ENCODE measurements at places on chromosomes 5 and 9.

- DNase-seq: no peak
Measured at GRCh38 chr5:95858023-95858461, 35.5 kb upstream of the GLRX start.

DNA sequence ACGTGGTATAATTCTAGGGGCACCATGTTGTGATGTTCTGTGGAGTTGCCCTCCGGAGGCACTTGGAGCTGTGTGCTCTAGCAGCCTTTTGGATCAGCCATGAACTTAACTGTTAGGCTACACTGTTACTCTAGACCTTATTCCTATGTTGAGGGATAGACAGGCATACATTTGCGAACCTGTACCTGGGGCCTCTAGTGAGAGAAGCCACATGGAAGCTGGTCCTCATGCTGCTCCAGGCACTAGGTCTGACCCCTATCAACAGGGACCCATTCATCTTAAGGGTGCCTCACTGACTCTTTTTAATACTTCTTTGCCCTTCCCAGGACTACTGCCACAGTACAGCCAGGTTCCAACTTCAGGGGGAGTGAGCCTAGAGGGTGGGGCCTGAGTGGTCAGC, 594.8 kb downstream of the RAB3C start:
- DNase-seq: no peak

DNA sequence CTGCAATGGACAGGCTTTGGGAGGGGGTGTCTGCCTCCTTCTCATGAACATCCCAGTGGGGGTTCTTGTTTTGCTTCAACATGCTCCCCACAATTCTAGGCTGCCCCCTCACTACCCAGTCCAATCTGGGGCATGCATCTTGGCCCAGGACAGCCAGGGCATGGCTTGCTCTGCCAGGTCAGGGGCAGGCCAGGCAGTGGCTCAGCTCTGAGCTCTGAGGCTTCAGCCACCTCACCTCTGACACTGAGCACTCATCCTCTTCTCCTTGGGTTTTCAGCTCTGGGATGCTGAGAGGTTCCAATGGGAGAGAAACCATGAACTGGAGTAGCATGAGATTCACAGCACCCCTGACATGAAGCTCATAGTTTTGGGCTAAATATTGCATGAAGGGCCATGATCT, 11.8 kb downstream of the SLC25A48 start:
- DNase-seq: peak; percentile 14

DNA sequence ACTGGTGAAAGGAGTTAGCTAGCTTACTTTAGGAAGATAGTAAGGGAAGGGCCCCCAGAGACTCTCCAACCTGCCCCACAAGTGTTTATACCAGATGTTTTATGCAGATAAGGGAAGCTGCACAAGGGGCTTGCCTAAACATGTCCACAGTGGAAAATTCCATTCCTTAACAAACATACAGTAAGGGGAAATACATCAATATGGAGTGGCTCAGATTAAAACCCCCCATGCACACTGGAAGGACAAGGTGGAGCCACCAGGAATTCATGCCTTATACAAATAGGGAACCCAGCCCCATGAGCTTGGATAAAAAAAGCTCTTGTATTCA, 106.3 kb upstream of the GPBP1 start:
- no peak for DNase-seq

DNA sequence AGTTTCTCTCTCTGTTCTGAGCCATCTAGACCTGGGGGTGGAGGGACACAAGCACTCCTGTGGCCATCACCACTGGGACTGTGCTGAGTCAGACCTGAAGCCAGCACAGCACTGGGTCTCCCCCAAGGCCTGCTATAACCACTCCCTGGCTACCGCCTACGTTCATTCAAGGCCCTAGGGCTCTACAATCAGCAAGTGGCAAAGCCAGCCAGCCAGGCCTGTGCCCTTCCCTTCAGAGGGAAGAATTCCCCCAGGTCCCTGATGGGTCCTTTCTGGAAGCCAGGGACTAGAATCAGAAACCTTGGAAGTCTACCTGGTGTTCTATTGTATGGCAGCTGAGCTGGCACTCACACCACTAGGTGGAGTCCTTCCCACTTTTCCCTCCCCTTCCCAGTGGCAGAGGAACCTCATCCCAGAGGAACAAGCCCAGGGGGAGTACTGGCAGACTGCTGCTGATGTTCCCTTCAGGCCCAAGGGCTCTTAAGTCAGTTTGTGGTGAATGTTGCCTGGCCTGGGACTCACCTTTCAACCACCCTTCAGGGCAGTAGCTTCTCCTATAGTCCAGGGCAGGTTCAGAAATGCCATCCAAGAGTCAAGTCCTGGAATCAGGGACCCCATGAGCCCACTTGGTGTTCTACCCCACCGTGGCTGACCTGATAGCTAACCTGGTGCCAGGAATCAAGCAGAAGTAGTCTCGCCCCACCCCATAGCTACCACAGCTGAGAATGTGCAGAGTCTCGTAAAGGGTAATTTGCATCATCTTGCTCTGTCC, 20.0 kb downstream of the JMY start:
- DNase-seq: peak; percentile 73

GRCh38 chr9:98644011-98644410, 64.7 kb downstream of the GABBR2 start:
- DNase-seq: no peak

DNA sequence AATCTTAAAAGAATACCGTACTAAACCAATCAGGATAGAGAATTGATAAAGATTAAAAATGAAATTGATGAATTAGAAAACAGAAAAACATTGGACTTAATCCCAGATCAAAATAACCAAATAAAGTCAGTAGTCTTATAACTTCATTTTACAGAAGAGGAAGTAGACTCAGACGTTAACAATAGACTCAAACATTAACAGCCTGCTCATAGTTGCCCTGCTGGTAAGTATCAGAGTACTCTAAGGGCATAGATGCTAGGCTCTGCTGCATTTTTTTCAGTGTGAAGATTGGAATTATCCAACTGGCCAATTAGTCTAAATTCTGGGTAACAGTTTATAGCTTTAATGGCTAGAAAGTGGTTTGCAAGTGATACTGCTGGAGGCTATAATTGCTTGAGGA, 42.9 kb downstream of the ADGRV1 start:
- DNase-seq: no peak

- no peak for DNase-seq
Measured at GRCh38 chr5:62942384-62942783, 363.8 kb downstream of the LRRC70 start.

DNA sequence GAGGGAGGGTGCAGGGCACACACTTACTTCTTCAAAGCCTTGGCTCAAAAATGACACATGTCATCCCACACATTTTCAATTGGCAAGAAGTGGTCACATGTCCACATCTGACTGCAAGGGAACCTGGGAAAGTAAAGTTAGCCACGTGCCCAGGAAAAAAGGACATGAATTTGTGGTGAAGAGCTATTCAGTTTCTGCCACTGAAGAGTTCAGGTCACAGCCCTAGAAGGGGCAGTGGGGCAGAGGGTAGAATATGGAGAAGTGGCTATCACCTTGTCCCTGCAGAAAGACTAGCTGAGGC, 1.9 kb upstream of the RGS14 start:
- DNase-seq: no peak

DNA sequence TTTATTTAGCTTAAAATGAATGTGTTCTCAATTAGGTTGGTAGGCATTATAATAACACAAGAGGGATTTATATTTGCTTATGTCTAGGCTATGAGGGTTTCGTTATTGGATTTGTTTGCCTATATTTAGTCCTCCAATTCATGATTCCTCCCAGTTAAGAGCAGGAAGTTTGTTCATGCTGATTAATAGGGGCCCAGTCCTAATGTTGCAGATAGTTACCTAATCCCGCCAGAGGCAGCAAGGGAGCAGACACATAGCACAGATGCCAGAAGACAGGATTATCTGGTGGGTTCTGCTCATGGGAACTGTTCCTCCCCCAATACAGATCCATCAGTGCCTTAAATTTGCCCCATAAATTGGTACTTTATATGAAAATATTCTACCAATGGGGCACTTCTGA, 100.8 kb upstream of the TLE4 start:
- DNase-seq: no peak

GRCh38 chr5:93330506-93330905, 250.5 kb downstream of the NR2F1-AS1 start:
- DNase-seq: no peak

- DNase-seq: no peak
Measured at GRCh38 chr5:173718469-173718868, 102.0 kb upstream of the BOD1 start.

DNA sequence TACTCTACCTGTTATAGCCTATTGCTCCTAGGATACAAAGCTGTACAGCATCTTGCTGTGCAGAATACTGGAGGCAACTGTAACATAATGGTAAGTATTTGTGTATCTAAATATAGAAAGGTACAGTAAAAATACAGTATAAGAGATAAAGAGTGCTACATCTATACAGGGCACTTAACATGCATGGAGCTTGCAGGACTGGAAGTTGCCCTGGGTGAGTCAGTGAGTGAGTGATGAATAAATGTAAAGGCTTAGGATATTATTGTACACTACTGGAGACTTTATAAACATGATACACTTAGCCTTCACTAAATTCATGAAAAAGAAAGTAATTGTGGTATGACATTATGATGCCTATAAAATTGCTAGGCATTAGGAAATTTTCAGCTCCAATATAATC, 65.5 kb upstream of the OSMR start:
- DNase-seq: no peak

GRCh38 chr5:136062366-136063274, 33.8 kb downstream of the TGFBI start:
- no peak for DNase-seq

DNA sequence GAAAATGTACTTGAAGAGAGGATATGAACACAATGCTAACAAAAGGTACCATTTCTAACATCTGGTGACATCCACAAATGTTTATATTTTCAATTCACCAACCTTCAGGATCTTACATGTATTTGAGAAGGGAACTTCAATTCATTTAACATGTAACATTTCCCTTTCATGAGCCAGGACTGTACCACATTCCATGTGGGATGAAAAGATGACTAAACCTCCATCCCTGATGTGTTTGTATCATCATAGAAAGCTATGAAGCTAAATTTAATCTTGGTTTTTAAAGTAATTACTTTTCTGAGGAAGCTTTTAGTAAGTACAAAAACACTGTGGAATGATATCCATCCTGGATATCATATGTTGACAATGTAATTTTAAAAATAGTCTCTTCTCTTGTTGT, 78.2 kb upstream of the GNA14 start:
- no peak for DNase-seq

DNA sequence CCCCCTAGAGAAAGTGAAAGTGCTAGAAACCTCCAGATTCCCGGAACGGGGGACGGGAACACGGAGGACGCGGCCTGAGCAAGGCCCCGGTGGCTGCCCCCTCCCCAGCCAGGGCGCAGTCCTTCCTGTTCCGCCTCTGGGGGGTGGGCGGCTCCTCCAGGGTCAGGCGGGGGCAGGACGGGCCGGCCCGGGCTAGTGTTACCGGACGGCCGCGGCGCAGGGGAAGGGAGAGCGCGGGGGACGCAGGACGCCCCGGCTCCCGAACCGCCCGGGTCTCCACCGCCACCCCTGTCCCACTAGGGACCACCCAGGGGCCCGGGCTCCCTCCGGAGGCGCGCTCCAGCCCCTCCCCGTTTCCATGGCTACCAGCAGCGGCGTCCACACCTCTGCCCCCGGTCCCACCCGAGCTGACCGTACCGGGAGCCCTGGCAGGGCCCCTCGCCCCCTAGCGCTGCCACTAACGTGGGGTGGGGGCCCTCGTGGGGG, 579 bp downstream of the SLC12A7 start:
- DNase-seq: no peak

- DNase-seq: no peak
Measured at GRCh38 chr9:20200991-20201431, 412.2 kb upstream of the SLC24A2 start.

GRCh38 chr5:179795863-179796833, 2.4 kb downstream of the LTC4S start:
- peak; percentile 86 for DNase-seq

DNA sequence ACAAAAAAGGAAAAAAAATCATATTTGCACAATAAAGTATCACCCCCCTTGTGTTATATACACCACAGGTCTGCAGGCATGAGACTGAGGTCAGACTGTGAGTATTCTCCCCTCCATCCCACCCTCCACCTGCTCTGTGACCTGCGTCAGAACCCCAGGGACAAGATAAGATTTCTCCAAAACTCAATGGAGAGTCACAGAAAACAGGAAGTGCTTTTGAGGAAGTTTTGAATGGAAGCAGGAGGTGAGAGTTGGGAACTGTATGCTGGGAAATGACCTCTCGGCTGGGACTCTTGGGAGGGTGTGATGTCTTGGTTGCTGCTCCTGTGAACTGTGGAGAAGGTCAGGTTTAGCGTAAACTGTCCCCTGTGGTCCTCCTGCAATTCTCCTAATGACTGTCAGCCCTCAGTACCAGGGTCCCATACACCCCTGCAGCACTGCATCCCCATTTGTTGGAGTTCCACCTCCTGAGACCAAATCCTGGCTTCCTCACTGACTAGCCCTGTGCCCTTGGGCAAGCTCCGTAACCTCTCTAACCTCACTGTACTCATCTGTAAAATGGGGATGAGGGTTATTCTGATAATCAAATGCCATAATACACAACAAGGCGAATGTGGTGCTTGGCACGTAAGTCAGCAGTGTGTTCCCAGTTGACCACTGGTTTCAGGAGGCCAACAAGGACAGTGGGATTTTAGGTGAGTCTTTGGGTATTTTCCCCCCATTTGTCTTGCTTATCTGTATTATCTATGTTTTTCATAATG, 6.9 kb upstream of the CTSL start:
- DNase-seq: no peak

- DNase-seq: no peak
Measured at GRCh38 chr5:62082370-62082801, 223.6 kb upstream of the KIF2A start.

GRCh38 chr5:68012831-68013230, 202.7 kb upstream of the PIK3R1 start:
- DNase-seq: no peak

DNA sequence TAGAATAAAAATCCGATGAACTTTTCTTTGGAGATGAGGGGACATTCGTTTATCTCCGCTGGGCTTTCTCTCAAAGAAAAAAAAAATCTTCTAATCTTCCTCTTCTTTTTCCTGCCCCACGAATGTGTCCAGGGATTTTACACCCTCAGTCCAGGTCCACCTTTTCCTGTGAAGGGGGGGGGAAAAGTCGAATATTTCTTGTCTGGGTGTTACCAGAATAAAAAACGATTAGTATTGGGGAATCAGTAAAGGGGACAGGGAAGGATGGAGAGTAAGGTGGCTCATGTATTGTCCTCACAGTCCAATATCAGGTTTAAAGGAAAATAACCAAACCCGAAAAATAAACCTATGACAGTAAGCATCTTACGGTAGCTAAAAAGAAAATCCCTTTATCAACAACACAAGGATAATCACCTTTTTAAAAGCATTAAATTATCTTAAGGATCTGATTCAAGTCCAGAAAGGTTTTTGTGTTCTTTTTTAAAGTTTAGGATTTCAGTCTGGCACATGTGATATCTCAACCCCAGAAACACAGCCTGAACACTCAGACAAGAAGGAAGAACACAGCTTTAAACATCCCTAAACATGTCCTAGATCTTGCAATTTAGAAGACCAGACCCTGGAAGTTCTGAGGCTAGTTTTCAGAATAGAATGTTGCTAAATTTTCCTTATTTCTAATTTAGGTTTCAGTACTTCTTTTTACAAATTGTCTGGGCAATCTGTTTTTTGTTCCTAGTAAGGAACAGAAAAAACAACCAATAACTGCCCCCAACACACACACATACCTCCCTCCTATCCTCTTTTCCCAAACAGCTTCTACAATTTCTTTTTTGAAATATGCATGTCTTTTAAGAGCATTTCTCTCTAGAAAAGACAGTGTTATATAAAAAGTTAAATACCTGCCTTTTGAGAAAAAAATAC, 1.2 kb downstream of the ZNF608 start:
- no peak for DNase-seq

GRCh38 chr9:117672369-117672768, 31.8 kb upstream of the TLR4 start:
- no peak for DNase-seq

- DNase-seq: no peak
Measured at GRCh38 chr5:179839328-179840256, 18.9 kb downstream of the SQSTM1 start.

All from ecto neural progenitor cell (in vitro differentiated cells).